ENCODE measurements at places on chromosomes 5 and 9.

GRCh38 chr5:131265311-131265803 is 1.5 kb downstream of the CDC42SE2 start:
- peak; percentile 27 for DNase-seq

- no peak for DNase-seq
Observed at GRCh38 chr5:93087326-93087725, 493.7 kb downstream of the NR2F1-AS1 start.

GRCh38 chr5:176901260-176902101 is 2.3 kb upstream of the HK3 start:
- DNase-seq, result no peak

DNA sequence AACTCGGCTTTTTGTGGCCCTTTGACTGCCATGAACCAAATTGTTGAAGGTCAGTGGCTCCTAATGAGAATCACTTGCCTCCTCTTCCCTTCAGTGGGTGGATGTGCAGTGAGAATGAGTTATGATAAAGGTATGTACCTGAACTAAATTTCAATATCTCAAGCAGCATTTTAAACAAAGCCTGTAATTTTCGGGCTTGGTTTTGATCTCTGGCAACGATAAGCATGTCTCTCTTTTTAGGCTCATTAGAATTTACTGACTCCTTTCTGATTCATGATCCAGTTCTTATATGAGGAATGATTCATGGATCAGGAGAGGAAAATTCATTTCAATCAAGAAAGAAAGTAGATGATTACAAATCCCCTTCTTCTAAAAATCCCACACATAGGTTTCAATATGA is 305.5 kb downstream of the ARRDC3 start:
- DNase-seq, result no peak

DNA sequence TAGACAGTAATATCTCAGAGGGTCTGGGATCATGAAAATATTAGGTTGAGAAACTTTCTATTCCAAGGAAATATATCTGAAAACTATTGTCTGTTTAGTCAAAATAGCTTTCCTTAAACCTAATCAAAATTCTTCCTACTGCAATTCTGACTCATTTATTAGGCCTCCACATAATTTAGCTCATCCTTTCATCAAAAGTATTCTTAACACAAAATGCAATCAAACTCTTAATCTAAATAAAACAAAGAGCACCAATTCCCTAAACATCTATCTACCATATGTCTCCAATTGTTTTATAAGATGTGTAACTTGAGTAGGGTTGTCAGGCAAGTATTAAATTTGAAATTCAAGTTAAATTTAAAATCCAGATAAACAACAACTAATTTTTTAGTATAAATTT is 142.1 kb downstream of the PLK2 start:
- no peak for DNase-seq

DNA sequence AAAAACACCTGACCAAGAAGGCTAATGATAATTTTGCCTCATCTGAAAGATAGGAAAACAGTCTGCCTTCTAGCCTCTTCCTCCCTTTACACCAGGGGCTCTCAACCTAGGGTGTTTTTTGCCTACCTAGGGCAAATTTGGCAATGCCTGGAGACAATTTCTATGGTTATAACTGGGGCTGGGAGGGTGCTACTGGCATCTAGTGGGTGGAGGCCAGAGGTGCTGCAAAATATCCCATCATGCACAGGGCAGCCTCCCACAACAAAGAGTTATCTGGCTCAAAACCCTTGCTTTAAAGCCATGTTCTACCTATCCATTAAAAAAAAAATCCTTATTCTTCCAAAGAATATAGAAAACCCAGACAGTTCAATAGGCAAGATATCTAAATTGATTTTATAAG is 45.0 kb upstream of the NR3C1 start:
- DNase-seq, result no peak

- peak; percentile 75 for DNase-seq
Observed at GRCh38 chr5:88729084-88729828, 153.7 kb downstream of the MEF2C start.

GRCh38 chr5:173324115-173325001 is 3.9 kb downstream of the STC2 start:
- DNase-seq, result peak; percentile 72

DNA sequence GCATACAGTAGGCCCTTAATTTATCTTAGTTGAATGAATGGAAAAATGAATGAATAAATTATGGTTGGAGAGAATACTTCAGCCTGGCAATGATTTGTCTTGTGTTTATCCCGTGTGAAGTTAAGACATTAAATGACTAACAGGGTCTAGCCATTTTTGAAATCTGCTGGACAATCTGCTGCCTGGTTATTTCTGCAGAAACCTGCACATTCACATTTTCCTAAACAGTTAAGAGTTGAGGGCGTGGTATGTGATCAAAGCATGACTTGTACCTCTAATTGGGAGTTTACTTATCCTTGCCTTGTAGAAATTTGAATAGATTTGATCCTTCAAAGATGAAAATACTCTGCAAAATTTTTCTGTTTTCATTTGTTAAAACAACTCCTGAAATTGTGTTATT is 34.6 kb upstream of the NDFIP1 start:
- no peak for DNase-seq

DNA sequence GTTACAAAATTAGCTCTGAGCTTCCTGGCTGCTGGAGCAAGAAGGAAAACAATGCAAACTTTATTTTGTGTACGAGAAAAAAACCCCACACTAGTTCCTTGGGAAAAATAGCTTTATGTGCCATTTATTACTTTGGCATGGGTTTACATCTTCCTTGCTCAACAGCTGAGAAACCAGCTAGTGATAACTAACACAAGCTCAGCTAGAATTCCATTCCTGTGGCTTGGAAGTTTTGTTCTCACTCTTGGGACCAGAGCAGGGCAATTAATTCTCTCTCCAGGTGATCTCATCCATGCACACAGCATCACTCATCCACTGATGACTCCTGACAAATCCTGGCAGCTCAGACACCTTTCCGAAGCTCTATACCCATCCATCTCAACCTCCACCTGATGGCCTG is 104.1 kb downstream of the CRB2 start:
- DNase-seq, result no peak

DNA sequence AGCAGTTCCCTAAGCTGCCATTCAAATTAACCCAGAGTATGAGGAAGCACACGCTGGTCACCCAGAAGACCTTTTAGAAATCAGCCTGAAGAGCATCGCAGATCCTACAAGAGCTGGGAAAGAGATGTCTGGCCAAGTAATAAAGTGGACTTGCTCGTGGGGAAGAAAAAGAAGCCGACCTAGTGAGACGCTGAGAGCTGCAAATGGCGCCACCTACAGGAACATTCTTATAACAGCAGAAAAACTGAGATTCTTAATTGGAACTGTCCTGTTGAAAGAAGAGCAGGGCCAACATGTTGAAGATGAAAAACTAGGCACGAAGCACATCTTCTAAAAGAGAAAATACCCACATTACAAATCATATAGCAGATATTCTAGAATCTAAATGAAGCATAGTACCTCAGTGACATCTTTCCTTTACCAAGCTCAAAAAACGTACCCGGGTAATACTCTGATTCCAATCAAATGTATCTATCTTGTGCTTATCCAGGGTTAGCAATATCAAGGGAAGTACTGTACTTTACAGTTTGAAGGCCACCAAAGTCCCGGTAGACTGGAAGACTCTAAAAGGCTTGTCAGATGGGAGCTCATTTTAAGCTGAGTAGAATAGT is 3.9 kb upstream of the GNAQ start:
- DNase-seq, result peak; percentile 78

- DNase-seq, result peak; percentile 51
Observed at GRCh38 chr9:32551276-32552051, 663 bp upstream of the SMIM27 start.

- DNase-seq, result peak; percentile 82
Observed at GRCh38 chr5:67453111-67453905, 256.7 kb upstream of the CD180 start.

DNA sequence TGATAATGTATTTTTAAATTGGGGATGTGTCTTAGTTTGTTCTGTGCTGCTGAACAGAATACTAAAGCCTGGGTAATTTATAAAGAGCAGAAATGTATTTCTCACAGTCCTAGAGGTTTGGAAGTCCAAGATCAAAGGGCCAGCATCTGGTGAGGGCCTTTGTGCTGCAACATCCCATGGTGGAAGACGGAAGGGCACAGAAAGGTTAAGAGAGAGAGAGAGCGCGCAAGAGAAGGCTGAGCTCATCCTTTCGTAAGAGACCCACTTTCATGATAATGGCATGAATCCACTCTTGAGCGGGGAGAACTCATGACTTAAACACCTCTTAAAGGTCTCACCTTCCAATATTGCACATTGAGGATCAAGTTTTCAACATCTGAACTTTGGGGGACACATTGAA is 79.1 kb upstream of the GOLM1 start:
- DNase-seq, result no peak

DNA sequence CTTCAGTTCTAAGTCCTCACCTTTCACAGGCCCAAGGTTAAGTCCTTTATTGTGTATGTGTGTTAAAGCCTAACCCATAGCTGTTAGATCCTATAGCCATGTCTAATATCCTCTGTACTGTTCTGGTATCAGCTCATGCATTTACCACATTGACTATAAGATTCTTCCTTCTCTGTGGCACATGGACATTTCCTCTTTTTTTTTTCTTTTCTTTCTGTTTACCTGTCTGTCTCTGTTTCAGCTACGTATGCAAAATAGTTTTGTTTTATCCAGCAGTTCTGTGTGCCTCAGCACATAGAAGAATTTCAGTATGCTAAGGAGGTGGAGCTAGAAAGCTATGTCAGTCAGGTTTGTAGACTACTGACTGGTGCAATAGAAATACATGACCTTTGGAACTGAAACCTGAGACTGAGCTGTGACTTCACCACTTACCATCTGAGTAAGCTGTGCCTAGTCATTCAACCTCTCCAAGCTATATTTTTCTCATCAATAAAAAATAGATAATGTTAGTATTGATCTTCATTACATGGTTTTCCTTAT is 155.6 kb upstream of the VLDLR start:
- no peak for DNase-seq

DNA sequence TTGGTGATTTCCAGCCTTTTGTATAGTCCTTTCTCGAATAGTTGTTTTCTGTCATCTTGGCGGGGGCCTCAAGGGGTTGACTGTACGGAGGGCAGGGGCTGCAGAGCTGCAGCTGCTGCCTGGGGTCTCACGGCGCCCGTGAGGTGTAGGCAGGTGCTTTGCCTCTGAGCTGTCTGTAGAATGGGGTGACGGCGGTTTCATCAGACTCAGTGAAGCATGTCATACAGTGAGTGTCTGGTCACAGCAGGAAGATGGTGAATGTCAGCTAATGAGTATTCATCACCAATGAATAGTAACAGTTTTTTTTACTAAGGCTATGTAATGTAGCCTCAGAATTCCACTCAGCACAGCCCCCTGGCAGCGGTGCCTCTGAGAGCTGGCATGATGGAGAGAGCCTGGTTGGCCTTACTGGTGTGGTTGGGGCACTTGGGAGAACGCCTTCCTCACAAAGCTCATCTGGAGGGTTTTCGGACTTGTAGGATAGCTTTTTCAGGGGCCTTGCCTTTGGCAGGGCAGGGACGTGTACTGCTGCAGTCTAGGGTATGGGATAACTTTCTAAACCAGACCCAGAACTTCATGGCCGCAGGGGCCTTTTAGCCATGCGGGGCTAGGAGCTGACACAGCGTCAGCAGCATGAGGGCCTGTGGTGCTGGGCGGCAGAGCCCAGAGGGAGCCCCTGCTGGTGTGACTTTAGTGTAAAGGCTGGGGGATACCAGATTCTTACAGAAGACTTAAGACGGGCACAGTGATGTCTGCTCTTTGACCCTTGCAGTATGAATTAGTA is 15.0 kb downstream of the TENT4A start:
- DNase-seq, result no peak

GRCh38 chr9:121662891-121663580 is 11.6 kb downstream of the DAB2IP start:
- DNase-seq, result peak; percentile 64

- peak; percentile 56 for DNase-seq
Observed at GRCh38 chr9:124390794-124391658, 24.2 kb downstream of the PSMB7 start.

GRCh38 chr9:20225826-20226225 is 396.5 kb downstream of the MLLT3 start:
- peak; percentile 16 for DNase-seq

- DNase-seq, result peak; percentile 65
Observed at GRCh38 chr5:59367791-59368394, 525.6 kb downstream of the PDE4D start.

DNA sequence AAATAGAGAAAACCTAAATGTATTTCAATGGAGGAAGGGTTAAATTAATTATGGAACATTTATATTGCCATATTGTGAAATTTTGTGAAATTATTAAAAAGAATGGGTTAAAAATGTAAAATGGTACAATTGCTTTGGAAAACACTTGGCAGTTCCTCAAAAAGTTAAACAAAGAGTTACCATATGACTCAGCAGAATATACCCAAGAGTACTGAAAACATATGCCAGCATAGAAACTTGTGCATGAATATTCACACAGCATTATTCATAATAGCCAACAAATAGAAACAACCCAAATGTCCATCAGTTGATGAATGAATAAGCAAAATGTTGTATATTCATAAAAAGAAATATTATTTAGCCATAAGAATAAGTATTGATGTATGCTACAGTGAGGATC is 181.0 kb upstream of the MAST4 start:
- DNase-seq, result no peak

- DNase-seq, result peak; percentile 33
Observed at GRCh38 chr9:84504360-84504759, 163.8 kb upstream of the SLC28A3 start.

DNA sequence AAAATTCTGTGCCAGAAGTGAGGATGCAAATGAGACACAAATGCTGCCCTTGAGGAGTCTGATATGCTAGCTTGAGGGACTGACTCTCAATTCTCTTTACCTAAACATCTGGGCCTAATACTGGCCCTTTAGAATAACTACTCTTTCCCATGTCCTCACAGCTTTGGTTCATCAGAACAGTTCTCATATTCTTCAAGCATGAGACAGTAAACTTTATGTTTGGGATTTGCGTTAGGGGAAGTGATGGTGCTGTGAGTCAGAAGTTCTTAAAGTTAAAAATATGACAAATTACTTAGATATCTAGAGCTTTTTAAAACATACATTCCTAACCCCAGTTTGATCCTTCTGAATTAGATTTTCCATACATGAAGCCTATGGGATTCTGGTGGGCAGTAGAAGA is 665.0 kb upstream of the RGMB start:
- DNase-seq, result peak; percentile 99

DNA sequence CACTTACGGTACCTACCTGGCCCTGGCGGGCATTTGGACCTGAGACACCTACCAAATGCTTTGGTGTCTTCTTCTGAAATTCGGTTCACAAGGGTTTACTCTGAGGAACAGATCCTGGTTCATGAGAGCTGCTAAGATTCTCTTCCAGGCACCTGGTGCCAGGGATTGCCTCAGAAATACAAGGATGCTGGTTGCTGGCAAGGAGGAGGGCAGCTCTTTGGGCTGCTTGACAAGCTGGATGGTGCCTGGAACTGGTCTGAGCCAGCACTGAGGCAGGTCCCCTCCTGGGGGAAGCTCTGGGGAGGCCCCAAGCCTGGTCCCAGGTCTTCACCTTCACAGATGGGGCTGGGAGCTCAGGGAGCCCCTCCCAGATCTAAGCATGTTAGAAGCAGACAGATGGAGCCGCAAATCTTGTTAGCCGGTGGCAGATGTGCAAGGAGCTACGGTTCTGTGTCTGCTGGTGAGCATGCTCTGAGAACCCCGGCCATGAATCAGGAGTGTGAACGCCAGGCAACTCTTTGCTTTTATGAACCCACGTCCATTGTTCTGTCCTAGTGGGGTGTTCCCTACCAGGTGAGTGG is 16.3 kb downstream of the FABP6 start:
- DNase-seq, result no peak

GRCh38 chr5:67686746-67687145 is 490.1 kb upstream of the CD180 start:
- no peak for DNase-seq

Measured in fibroblast of skin of back (primary cell).